HuH-7.5 (cell line): ENCODE measurements at places on chromosomes 11 and 22.

GRCh38 chr11:79052544-79052943, 388.3 kb downstream of the TENM4 start:
- no peak for DNase-seq

GRCh38 chr11:112730591-112730990, 230.6 kb upstream of the NCAM1 start:
- DNase-seq, result no peak

GRCh38 chr11:27394781-27395228, 31.8 kb upstream of the CCDC34 start:
- DNase-seq, result no peak

GRCh38 chr11:97570636-97571035, 1180.8 kb downstream of the JRKL start:
- no peak for DNase-seq

DNA sequence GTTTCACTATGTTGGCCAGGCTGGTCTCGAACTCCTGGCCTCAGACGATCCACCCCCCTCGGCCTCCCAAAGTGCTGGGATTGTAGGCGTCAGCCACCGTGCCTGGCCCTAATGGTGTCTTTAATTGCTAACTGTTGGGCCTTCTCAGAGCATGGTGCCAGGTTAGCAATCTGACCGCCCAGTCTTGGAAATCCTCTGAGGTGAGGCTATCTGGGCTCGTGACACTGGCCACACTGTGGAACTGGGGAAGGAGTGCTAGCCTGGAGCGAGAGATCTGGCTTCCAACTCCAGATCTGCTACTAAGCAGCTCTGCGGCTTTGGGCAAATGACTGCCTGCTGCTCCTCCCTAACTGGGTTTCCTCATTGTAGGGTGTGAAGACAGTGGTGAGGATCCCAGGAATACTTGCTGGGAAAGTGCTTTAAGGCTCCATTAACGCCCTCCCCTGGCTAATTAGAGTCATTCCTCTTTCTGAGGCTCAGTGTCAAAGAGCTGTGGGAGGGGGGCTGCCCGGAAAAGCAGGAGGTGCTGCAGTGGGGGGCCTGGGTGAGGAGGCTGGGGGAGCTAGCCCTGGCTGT, 35.4 kb downstream of the CHRDL2 start:
- DNase-seq, result no peak

GRCh38 chr11:69209038-69209350, 53.3 kb downstream of the SMIM38 start:
- DNase-seq, result no peak

DNA sequence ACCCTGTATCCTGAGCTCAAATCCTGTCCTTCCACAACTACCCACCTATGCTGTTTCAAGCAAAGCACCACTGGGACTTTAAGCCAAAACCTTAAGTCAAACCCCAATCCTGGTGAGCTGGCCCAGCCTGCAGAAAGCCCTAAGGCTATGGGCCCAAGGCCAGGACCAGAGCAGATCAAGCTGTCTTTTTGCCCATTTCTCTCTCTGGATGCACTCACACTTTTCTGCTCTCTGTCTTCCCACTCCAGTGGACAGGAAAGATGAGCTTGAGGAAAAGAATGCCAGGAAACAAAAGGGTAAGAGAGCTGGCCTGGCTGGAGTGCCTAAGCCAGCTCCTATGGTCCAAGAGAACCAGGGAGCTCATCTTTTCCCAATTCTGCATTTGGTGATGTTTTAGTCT, 284.3 kb upstream of the ISX start:
- DNase-seq, result no peak

- DNase-seq, result no peak
These were observed 85.3 kb downstream of the GAB2 start for GRCh38 chr11:78332174-78332866.

- peak; percentile 35 for DNase-seq
These were observed 15.7 kb downstream of the CRTAM start for GRCh38 chr11:122853971-122854446.

- DNase-seq, result no peak
These were observed 56.4 kb upstream of the LMO1 start for GRCh38 chr11:8320076-8320475.

GRCh38 chr11:32905028-32905667, 12.5 kb downstream of the QSER1 start:
- no peak for DNase-seq

DNA sequence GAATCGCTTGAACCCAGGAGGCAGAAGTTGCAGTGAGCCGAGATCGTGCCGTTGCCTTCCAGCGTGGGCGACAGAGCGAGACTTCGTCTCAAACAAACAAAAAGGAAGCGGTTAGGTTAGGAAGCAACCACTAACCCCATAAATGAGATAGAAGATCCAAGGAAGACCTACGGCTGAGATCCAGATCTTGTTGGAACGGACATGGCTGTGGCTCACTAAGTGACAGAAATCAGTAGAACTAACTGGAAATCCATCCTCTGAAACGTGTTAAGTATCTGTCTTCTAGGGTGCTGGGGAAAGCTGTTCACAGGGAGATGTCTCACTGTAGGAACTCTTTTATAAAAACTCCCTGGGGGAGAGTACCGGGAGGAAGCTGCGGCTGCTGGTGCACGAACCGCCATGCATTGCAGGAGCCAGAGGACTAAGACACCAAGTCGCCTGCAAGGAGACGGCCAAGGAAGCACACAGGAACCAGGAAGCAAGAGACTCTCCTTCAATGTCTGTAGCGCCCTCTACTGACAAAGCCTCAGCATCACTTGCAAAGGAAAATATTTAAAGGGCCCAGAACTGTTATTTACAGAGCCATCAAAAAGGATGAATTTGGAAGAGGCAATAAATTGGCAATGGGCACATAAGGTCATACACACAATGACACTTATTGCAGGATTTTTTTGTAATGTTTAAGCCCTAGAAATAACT, 16.9 kb upstream of the SPTY2D1 start:
- DNase-seq, result no peak

- no peak for DNase-seq
These were observed 48.7 kb upstream of the TNRC6B start for GRCh38 chr22:40128989-40129388.

DNA sequence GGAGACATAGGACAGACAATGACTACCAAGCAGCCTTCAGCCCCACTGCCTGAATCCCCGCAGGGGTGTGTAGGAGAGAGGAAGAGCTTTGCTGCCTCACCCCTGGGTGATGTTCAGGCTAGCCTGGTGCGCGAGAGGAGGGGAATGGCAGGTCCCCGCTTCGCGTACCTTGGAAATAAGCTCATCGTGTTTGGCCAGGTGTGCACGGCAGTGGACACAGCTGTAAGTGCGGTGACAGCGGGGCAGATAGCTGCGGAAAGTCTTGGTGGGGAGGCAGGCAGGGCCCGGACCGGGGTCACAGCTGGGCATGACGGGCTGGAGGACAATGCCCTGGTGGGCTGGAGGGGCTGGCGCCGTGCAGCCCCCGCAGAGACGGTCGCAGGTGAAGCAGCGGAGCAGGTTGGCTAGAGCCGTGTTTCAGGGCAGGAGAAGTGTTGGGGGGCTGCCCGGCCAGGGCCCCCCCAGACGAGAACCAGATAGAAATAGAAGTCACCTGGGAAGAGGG, 2.9 kb downstream of the YPEL4 start:
- DNase-seq, result no peak

DNA sequence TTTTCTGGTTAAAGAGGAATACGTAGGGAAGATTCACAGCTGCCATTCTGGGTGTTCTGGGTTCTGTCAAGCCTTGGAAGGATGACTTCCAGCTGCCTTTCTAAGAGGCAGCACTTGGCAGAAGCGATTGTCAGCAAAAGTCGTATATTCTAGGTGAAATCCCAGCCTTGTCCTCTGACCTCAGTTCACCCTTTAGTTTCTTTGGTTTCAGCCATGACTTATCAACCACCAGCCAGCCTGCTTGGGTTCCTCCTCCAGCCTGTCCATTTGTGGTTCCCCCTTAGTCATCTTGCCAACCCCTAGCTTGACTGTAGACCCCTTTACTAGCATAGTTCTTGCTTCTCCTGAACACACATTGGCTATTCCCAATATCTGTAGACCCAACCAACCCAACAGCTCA, 102.3 kb upstream of the CD44 start:
- no peak for DNase-seq

DNA sequence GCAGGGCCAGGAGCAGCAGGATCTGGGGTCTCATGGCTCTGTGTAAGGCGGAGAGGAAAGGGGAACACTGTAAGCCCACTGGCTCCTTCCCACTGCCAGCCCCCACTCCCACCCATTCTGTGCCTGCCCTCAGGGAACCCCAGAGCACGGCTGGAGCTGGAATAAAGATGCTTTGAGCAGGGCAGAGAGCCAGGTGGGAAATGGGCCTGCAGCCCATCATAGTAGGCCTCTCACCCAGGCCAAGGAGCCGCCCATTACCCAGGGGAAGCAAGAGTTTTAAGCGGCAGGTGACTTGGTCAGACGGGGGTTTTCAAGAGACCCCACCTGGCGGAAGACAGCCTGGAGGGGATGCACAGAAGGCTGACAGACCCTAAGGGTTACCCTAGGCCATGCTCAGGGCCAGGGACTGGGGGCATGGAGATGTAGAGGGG, 4.6 kb downstream of the LRRC32 start:
- no peak for DNase-seq

DNA sequence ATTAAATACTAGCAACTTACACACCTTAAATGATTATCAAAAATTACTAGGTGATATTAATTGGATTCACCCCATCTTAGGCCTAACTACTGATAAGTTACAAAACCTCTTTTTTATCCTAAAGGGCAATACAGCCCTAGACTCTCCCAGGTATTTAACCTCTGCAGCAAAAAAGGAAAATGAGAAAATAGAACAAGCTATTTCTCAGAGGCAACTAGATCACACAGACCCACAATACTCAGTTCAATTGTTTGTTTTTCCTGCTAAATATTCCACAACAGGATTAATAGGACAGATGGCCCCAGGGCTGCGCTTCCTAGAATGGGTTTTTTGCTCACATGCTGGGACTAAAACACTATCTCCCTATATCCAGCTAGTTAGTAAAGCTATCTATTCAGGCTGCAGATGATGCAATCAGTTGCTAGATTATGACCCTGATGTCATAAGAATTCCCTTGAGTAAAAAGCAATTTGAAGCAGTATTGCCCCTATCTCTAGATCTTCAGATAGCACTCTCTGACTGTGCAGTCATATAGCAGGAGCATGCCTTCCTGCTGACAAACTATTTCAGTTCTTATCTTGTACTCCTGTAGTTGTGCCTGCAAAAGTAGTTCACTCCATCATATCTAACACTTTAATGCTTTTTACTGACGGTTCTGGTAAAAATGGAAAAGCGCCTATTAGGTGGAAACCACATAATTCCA, 1595.5 kb upstream of the TENM4 start:
- DNase-seq, result no peak

DNA sequence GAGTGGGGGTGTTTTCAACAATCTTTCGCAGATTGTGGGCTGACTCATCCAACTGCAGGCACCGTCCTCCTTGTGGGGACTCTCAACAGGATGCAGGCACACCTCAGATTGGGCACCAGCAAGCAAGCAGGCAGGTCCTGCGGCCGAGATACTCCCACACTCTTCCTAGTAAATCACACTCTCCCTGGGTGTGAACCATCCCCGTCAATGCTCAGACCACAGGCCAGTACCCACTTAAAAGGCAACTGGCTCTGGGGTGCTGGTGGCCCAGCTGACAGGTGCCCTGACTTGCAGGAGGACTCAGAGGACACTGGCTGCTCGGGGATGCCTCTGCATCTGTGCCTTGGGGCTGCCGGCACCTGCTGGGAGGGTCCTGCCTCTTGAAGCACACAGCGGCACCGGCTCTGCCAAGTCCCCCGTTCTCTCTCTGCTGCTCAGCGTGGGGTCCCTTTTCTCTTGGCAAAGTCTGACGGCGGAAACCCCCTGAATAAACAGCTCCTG, 282.5 kb downstream of the CTTN start:
- no peak for DNase-seq

GRCh38 chr11:8814209-8814922, 96.6 kb upstream of the AKIP1 start:
- no peak for DNase-seq

DNA sequence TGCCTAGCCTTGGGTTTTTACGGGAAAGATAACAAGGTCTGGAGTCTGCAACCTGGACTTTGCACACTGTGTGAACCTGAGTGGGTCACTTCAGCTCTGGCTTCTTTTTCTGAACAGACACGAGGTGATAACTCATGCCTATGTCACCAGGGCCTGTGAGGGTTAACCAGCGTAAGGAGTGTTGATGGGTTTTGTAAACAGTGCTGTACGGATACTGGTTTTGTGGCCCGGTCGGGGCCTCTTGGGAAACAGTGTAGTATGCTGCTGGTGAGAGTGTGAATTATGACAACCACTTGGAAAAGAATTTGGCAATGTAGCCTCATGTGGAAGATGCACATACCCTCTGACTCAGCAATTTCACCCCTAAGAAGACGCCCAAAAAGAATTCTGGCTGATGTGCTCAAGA, 266.8 kb downstream of the MN1 start:
- no peak for DNase-seq

DNA sequence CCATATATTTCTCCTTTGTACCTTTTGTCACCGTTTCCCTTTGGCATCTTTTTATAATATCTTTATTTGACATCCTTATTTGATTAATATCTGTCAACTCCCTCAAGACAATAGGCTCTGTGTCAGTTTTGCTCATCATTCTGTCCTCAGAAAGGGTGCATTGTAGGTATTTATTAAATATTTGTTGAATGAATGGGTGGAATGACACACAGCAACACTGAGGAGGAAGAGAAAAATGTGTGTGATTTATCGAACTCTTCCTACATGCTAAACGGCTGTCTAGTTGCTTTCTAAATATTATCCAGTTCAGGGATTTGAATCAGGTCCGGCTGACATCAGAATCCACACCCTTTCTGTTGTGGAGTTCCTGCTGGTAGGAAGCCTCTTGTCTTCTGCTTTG, 98.2 kb downstream of the NAV2 start:
- DNase-seq, result no peak

GRCh38 chr11:75858613-75859012, 43.6 kb downstream of the UVRAG start:
- no peak for DNase-seq

GRCh38 chr11:116185551-116185950, 587.2 kb downstream of the BUD13 start:
- DNase-seq, result no peak

DNA sequence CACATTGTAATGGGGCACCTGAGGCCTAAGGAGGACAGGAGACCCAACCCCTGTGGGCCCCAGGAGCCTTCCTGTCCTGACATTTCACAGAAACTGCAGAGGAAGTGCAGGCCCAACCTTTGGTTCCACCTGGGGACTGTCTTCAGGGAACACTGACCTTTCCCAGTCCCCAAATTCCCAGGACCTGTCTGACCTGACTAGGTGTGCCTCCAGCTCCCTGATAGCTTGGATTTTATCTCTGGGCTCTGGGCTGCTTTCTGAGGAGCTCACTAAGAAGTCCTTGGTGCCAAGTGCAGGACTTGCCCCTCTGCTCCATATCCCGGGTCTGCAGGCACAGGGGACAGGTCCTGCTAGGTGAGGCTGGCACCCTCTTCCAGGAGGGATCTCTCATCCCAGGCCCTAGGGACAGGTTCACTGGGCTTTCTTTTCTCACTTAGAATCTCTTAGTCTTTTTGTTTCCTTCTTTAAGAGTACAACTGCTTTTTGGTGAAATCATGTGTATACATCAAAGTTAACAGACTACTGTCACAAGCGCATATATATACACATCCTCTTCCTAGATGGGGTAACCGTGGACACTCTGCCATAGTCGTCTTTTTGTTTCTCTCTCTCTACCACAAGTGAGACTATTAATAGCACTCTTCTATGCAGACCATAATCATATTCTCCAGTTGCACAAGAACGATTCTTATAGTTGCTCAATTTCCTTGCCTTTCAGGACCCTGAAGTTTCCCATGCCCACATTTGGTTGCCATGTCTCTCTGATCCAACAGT, 72.0 kb upstream of the IGLL5 start:
- DNase-seq, result no peak

GRCh38 chr11:114215871-114216795, 80.1 kb upstream of the NNMT start:
- DNase-seq, result no peak

GRCh38 chr11:6263662-6264061, 4.0 kb downstream of the CCKBR start:
- DNase-seq, result no peak
